ENCODE measurements at places on chromosomes 12 and 14.
A peak's percentile ranks its signal among the peaks of the same experiment; 100 is the strongest.

GRCh38 chr12:54980341-54980740, 4.2 kb downstream of the TESPA1 start:
- no peak for DNase-seq

GRCh38 chr12:120075034-120075616, 41.4 kb downstream of the RAB35 start:
- DNase-seq: no peak

GRCh38 chr14:104563191-104563741, 16.3 kb upstream of the C14orf180 start:
- DNase-seq: no peak

DNA sequence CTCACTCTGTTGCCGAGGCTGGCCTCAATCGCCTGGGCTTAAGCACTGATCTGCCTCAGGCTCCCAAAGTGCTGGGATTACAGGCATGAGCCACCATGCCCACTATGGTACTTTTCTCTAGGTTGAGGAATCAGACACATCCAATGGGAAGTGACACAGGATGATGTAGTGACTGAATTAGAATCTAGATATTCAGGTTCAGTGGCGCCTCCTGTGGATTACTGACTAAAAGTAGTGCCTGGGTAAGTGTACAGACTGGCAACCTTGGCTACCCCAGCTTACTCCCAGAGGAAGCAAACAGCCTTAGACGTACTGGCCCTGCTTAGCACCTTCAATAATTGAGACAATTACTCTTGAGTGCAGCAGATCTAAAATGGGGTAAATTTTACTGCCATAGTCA, 22.8 kb downstream of the GALNT8 start:
- DNase-seq: no peak

- no peak for DNase-seq
Observed at GRCh38 chr14:28777471-28778137, 11.0 kb downstream of the FOXG1 start.

DNA sequence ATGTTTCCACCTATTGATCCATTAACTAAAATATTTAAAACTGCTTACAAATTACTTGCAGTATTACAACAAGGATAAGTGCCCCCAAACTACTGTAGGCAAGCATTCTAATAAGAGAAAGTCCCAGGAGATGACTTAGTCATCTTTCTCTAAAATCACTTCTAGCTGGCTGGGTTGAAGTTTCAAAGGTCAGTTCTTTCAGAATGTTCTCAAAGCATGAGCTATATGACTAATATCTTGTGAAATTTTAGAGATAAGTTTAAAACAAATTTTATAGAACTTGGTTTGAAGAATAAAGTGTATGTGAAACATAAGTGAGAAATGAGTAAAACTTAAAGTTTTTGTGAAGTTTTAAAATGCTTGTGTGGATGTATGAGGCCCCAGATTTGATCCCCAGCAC, 24.3 kb upstream of the OR6J1 start:
- no peak for DNase-seq

DNA sequence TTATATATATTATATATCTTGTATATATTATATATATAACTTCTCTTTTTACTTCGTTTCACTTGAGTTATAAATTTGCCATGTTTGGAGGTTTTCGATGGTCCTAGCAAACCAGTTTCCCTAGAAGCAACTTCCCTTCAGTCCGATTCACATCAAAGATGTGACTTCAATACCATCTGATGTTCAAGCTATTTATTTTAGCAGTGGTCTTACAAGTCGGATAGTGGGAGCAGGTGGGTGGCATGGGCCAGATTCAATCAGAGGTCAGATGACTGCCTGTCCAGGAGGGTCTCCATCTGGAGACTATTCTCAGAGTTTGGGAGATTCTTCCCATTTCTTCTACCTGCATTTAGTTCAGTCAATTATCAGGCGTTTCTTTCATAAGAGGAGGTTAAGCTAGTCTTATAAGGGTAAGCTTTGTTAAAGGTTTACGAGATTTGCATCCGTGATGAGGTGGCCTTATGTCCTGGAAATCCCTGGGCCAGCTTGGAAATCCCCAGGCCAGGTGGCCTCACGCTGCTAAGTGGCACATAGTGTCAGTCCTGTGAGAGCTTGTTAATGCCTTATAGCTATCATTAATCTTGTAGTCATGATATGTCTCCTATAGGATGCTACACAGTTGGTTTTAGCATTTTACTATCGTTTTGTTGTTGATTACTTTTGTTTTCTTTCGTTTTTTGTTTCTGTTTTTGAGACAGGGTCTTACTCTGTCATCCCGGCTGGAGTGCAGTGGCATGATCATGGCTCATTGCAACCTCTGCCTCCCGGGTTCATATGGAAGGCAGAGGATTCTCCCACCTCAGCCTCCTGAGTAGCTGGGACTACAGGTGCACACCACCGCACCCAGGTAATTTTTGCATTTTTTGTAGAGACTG, 145.8 kb downstream of the BICD1 start:
- no peak for DNase-seq

- no peak for DNase-seq
Observed at GRCh38 chr12:15982471-15982870, 71.3 kb downstream of the DERA start.

DNA sequence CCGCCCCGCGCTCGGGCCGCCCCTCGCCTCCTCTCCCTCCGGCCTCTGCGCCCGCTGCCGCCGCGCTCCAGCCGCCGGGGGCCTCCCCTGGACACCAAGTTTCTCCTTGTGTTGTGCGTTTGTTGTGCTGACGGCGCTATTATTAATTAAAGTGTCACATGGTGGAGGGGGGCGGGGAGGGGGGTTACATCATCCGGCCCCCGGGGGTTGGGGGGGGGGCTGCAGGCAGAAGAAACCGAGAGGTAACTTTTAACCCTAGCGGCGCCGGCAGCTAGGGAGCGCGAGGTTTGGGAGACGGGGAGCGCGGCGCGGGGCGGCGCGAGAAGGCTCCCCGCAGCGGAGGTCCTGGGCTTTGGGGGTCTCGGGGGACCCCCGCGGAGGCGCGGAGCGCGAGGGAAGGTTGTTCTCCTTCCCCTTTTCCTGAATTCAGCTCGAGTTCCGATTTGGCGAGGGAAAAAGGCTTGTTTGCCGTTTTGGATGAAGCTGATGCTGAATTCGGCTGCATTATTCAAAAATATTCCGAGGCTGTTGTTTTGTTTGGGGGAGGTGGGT, at the start of gene HRK:
TSS of gene HRK (minus strand) at position 117 of the 552 bp plus-strand sequence. CDS start 134 bp downstream, outside the sequence.
- DNase-seq: no peak

DNA sequence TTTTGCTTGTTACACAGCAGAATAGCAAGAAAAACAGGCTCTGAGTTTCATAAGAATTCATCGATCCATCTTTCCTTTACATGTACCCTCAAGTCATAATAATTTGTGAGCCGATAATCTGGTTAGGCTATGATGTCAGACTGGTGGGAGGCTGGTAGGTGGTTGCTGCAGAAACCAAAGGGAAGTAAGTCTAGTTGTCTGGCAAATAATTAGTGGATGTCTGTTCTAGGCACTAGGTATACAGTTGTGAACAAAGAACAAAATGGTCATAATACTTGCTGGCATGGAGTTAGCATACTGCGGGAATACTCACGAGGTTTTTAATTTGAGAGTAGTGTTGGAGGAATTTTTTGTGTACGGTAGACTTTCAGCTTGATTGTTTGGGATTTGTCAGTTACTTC, 8.8 kb downstream of the SUSD6 start:
- no peak for DNase-seq

DNA sequence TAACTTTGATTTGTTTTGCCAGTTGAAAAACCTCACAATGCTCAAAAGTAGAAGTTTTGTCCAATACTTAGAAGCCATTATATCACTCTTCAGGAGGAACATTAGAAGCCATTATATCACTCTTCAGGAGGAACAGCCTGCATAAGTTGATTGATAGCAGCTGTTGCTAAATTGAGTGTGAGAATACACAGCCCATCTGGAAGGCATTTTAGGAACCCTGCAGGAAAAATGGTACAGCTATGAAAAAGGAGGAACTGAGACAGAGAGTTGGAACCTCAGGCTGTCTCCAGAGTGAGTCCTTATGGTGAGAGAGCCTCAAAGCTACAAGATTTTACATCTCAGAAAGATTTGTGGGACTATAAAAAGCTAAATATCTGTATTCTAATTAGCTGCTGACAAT, 207.0 kb downstream of the MYRFL start:
- DNase-seq: no peak

DNA sequence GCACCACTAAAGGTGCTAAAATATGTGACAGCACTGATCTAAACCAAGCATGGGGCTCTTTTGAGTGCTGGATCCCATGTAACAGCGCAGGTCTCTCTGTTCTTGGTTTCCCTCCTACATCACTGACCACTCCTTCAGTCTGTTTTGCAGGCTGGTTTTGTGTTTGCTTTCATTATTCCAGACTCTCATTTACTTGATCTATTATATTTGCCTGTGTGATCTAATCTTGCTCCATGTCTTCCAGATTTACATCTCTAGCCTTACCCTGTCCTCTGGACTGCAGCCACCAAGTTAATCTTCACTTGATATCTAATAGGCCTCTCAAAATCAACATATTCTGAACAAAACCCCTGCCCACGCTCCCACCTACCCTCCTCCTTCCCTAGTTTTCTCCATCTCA, 8.6 kb downstream of the GLIPR1 start:
- DNase-seq: no peak

- DNase-seq: no peak
Observed at GRCh38 chr12:124321040-124321481, 26.2 kb downstream of the RFLNA start.

DNA sequence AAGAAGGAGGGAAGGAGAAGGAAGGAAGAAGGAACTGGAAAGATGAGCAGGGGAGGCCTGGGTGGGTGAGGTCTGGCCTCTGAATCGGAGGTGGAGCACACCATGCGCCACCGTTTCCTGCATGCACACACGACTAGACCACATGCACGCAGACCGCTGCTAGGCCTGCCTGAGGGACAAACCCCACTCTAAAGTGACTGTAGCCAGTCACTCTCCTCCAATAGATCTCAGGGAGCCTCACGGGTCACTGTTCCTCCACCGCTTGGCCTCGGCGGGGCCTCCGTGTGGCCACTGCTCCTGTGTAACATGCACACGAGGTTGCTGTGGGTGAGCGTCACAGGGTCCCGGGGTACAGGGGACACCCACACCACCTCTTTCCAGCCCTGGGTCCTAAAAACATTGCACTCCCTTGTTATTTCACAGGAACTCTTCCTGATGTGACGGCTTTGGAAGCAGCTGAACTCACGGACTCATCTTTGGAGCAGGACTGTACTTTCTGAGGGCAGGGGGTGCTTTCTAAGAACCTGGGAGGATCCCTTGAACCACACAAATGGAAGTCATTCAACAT, 17.6 kb upstream of the CEBPE start:
- no peak for DNase-seq

- no peak for DNase-seq
Observed at GRCh38 chr14:81269100-81269978, 48.6 kb upstream of the GTF2A1 start.

- DNase-seq: no peak
Observed at GRCh38 chr12:30928356-30929244, 2.1 kb downstream of the TSPAN11 start.

DNA sequence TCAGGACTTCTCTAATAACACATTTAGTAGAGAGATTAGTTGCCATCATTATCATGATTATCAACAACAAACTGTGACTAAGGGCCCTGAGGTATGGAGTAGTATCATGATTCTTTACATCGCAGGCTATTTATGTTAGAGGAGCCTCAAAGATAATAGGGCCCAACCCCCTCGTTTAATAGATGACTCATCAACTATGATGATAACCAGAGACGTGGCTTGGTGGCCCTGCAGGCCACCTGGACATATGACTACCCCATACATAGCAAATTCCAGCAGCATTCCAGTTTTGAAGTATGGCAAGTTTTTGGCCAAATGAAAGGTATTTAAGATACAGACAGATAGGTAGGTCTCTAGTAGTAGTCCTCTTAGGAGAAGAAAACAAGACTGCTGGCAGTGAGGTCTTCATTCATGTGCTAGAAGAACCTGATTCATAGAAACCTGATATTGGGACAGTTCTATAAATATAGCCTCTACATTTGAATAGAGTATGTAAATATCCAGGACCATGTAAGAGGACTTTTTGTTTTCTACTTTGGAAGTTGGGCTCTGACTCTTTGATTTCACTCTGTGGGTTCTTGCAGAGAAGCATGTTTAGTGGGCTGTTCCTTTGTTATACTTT, 5.6 kb downstream of the RIC8B start:
- no peak for DNase-seq

DNA sequence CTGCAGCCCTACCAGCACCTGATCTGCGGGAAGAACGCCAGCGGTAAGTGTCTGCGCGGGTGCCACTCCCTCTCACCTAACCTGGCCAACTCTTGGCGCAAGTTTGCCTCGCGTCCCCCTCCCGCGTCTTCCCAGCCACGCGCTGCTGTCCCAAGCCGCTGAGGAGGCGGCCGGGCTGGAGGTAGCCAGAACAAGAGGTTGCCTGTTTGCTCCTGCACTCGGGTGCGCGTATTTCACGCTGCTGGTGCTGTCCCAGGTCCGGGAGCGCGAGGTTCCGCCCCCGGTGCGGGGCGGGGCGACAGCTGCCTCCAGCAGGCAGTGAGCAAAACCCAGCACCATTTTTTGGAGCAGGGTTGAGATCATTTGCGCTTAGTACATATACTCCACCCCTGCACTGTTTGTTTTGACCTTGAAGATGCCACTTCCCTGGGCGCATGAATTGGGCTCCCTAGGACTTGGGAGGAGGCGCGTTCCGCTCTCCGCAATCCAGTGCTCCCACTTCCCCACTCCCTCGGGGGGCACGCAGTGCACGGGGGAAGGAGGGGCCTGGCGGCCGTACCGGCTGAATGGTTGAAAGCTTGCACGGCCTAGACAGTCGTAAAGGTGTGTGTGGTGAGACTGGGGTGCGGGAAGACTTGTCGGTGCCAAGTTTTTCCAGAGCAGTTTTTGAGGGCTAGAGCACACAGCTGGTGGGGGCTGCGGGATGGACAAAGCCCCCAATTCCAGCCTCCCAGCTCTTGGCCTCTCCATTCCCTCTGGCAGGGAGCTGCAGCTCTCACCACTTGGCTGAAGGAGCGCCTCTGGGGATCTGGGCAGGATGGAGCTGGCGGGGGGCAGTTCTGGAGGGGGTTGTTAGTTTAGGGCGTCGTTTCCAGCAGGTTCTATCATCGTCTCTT, 226.9 kb upstream of the CRY1 start:
- peak; percentile 47 for DNase-seq

- DNase-seq: no peak
Observed at GRCh38 chr14:71629765-71630492, 302.3 kb upstream of the RGS6 start.

- DNase-seq: no peak
Observed at GRCh38 chr14:96459851-96460250, 42.3 kb upstream of the PAPOLA start.
